Amniotic stem cell (primary cell): ENCODE measurements at places on chromosomes 5 and 9.

GRCh38 chr5:168756453-168757391, 177.6 kb upstream of the PANK3 start:
- no peak for DNase-seq

DNA sequence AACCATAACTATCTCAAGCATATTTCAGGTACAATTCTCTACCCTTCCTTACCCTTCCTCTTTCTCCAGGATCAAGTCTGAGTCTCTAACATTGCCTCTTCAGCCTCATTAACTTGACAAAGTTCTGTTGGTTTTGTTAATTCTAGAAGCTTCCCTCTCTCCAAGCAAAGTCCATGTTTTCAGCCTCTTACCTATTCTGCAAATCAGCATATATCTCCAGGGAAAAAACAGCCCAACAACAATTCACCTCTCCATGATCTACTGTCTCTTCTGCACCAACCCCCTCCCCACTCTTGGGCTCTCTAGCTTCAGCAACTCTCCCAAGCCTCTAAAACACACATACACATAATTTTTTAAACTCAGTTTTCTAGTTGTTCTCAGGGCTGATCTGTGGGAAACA, 72.2 kb downstream of the LIX1 start:
- no peak for DNase-seq

GRCh38 chr9:127201071-127201541, 63.5 kb upstream of the GARNL3 start:
- no peak for DNase-seq

DNA sequence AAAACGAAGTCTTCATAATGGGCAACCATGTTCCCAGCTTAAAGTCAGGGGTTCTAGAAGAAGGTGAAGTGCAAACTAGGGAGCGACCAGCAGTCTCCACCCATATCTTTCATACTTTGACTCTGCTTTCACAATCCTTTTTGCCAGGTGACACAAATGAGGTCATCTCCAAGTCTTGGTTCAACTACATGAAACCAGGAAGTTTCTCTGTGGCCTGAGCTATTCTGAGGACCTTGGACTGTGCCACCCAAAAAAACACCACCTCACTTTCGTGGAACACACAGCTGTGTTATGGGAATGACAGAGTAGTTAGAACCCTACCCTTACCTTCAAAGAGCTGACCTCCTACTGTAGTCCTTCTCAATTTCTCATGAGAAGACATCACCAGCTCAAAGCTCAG, 309.2 kb downstream of the AGTPBP1 start:
- DNase-seq = no peak

GRCh38 chr9:79610019-79610631, 38.4 kb downstream of the TLE4 start:
- peak; percentile 19 for DNase-seq

DNA sequence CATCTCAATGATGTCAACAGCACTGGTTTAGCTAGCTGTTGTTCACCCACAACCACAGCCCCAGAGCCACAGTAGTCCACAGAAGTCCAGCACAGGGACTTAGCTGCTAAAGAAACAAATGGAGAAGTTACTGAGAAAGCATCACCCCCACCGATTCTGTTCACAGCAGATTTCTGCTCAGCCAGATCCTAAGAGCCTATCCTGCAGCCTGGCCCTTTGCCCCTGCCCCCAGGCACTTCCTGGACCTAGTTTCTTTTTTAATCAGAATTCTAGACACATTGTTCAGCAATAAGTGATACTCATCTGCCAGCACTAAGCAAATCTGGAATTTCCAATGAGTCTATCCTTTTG, 7.4 kb downstream of the B4GALT1 start:
- peak; percentile 52 for DNase-seq

DNA sequence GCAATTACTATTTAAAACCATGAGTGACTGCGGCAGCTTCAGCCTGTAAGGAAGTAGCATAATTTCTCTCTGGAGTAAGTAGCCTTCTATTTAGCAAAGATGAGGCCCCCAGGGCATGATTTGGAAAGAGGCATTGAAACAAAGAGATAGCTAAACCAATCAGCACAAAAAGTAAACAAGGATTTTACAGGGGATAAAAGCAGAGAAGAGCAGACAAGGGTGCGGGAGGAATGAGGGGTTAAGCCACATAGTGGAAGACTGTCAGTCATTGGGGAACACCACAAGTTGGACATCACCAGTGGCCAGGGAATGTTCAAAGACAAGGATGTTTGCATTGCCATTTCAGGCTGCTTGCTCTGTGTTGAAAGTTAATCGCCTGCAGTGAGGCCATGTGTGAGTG, 24.0 kb upstream of the C5orf63 start:
- DNase-seq = no peak

- DNase-seq = no peak
Measured at GRCh38 chr9:97382099-97382718, 29.7 kb upstream of the TDRD7 start.

GRCh38 chr5:43993634-43994351, 390.8 kb downstream of the NNT start:
- no peak for DNase-seq

DNA sequence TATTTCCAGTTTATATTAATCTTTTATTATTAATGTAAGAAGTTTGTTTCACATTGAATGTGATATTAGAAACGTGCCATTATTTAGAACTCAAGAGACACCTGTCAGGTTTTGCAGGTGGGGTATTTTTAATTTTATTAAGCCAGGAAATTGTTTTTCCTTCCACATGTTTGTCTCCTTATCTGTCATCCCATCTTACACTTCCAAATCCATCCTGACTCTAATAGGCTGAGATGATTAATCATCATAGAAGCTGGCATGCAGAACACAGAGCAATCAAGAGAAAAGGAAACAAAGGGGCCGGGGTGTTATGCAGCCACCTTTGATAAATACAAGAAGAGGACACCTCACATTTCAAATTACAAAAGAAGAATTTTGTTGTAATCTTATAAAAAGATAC, 506.5 kb downstream of the ISL1 start:
- no peak for DNase-seq

- DNase-seq = no peak
Measured at GRCh38 chr9:98019098-98019497, 36.0 kb downstream of the ANP32B start.

GRCh38 chr9:89207026-89207425, 28.4 kb upstream of the SHC3 start:
- DNase-seq = no peak

- DNase-seq = no peak
Measured at GRCh38 chr9:136539427-136540421, 6.1 kb downstream of the NOTCH1 start.

GRCh38 chr9:138007918-138008841, 130.6 kb downstream of the CACNA1B start:
- DNase-seq = no peak

- DNase-seq = no peak
Measured at GRCh38 chr5:178992291-178992895, 2.7 kb downstream of the GRM6 start.

DNA sequence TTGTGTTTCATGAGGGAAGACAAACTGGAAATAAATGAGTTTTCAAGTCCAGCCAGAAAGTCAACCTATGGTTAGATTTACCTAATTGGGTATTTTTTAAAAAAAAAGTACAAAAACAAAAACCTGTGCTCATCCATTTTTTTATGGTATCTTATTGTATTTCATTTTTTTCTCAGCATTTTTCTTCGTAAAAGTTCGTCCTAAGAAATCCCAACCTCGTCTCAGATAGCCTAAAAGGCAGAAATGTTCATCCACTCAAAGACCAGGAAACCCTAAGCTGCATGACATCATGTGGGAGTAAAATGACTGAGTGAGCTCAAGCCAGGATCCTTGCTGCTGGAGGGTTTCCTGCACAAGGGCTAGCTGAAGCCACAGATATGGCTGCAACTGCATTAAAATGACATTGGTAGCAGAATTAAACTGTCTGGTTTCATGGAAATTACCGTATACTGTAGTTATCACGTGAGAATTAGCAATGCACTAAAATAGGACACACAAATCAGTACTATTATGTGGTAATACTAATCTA, 70.4 kb downstream of the NFIB start:
- no peak for DNase-seq

DNA sequence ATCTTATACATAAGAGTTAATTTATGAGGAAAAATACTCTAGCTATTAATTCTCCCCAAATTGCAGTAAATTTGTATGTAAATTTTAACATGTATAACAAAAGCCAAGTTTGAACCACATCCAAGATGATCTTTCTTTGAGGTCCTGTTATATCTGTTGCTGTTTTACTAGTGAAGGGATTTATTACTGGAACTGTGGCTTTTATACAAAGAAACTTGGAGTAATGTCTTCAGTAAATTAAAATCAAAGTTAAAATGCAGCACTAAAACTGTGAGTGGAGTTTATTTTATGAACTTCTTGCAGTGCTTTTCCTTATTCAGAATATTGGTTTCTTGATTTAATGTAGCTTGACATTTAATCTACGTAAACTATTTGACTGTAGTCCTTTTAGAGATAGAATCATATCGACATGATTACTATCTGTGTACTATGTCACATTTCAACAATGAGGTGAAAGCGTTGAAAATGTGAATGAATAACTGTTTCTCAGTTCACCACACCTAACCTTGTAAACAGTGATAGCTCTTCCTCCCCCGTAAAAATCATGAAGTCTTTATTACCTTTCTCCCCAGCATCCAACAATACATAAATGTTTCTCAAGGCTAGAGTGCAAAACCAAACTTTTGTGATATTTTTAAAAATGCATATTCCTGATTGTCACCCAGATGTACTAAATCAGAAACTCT, 53.2 kb upstream of the ISOC1 start:
- no peak for DNase-seq
